Testis (tissue), 5 donors: ENCODE measurements at places on chromosomes 5 and 9. TPM values are rescaled to one million over a fixed set of nuclear protein-coding genes. Genes with fewer than 3 reads are reported as not detected.

GRCh38 chr5:6436715-6437331 is 11.8 kb upstream of the UBE2QL1 start:
- no peak for DNase-seq

GRCh38 chr9:121345070-121345469 is 25.0 kb downstream of the STOM start:
- DNase-seq, result no peak

GRCh38 chr9:92189782-92190535 is 74.7 kb upstream of the SPTLC1 start:
- DNase-seq, result no peak

- no peak for DNase-seq
These were observed 29.5 kb downstream of the SURF6 start for GRCh38 chr9:133306242-133307204.

- peak; percentile 55 for DNase-seq
These were observed 28.7 kb downstream of the ENHO start for GRCh38 chr9:34493972-34494535.

BARHL1 gene
- 0.31 TPM for total RNA-seq

NFIB gene
- 23.1 TPM for total RNA-seq

KIAA1958 gene
- 74.8 TPM for total RNA-seq

GRCh38 chr5:96927008-96927407 is 8.9 kb upstream of the LNPEP start:
- DNase-seq, result no peak

DNA sequence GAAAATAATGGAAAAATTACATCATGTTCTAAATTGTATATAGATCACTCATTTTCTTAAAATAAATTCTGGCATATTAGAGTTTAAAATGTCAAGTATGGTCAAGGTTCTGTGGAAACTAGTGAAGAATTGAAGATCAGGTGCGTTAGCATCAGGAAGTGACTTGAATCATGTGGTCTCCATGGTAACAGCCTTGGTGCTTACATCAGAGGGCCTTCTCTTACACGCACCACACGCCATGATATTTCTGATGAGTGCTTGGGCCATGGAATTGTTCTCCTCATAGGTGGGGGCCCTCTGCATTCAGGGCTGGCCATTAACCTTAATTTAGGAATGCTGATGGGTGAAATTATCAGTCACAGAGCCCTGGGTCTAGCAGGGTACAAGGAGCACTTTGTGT is 288.1 kb upstream of the EFNA5 start:
- DNase-seq, result no peak

NEUROG1 gene
- not detected for total RNA-seq

GRCh38 chr5:94469894-94470329 is 148.5 kb downstream of the KIAA0825 start:
- no peak for DNase-seq

- no peak for DNase-seq
These were observed 370.1 kb downstream of the KIAA0825 start for GRCh38 chr5:94248175-94248875.

- DNase-seq, result no peak
These were observed 33.5 kb upstream of the F2R start for GRCh38 chr5:76682387-76682786.

DNA sequence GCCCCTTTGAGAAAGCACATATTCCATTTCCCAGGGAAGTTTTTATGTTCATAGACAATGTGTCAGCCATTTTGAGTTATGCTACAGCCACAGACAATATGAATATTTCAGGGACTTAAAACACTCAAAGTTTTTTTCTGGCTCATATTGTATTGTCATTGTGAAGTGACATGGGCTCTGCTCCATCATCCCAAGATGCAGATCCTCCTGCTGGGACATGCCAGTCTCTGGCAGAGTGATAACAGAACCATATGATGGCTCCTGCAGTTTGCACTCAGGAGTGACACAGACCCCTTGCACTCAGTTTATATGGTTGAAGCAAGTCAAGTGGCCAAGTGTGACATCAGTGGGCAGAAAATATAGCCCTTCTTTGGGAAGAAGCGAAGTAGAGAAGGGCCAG is 498.4 kb upstream of the TUSC1 start:
- no peak for DNase-seq

DNA sequence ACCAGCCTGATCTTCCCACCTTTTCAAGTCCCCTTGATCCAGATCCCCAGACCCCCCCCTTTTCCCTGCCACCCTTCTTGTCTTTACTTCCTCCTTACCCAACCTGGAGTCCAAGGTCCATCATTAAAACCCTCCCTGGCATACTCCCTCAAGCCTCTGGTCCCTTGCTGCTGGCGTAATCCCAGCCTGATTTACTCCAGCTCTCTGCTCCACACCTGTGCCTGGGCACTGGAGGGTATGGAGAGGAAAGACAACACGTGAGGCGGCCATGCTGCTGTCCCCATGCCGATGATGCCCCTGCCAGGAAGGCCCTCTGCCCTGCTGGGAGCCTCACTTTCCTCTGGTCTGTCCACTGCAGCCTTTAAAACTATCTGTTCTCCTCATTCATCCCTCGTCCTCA is 5.1 kb downstream of the B4GALT7 start:
- no peak for DNase-seq

DNA sequence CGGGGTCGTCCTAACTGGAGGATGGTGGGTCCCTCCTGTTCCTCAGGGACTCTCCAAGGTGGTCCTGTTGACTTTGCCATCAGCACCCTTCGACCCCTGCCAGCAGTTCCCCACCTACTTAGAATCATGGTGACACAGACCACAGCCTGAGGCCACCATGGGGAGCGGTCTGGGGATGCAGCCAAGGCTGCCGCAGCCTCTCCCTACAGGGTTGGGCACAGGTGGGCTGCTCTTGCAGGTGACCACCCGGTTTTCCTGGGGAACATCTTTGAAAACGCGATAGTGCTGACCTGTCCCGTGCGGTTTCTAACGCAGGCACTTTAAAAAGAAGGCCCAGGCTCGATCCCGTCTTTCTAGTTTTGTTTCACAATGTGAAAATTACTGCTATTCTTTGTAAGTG is 12.7 kb upstream of the CEL start:
- no peak for DNase-seq
